ENCODE measurements at places on chromosomes 6 and 20. TPM values are rescaled to one million over a fixed set of nuclear protein-coding genes. Genes with fewer than 3 reads are reported as not detected.

DNA sequence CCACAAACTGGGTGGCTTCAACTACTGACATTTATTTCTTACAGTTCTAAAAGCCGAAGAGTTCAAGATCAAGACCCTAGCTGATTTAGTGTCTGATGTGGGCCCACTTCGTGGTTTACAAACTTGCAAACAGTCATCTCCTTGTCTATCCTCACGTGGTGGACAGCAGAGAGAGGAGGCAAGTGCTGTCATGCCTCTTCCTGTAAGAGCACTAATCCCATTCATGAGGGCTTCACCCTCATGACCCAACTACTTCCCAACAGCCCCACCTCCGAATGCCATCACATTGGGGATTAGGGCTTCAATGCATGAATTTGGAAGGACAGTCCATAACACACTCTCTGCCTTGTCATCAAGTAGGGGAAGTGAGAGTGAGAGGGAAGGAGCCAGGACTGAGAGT, 15.6 kb upstream of the ISM1 start:
- no peaks in the 10 kb centered on the region for H3K36me3 ChIP-seq
- no peak overlapping the region for H3K4me3 ChIP-seq
- no peaks in the 10 kb centered on the region for H3K4me1 ChIP-seq
- H3K27ac ChIP-seq = no peak overlapping the region

GRCh38 chr6:110746680-110747079, 68.6 kb downstream of the CDK19 start:
- DNase-seq = no peak
- H3K4me1 ChIP-seq = peaks cover 8% of the 10 kb centered on the region
- peaks cover 3% of the 10 kb centered on the region for H3K36me3 ChIP-seq

DNA sequence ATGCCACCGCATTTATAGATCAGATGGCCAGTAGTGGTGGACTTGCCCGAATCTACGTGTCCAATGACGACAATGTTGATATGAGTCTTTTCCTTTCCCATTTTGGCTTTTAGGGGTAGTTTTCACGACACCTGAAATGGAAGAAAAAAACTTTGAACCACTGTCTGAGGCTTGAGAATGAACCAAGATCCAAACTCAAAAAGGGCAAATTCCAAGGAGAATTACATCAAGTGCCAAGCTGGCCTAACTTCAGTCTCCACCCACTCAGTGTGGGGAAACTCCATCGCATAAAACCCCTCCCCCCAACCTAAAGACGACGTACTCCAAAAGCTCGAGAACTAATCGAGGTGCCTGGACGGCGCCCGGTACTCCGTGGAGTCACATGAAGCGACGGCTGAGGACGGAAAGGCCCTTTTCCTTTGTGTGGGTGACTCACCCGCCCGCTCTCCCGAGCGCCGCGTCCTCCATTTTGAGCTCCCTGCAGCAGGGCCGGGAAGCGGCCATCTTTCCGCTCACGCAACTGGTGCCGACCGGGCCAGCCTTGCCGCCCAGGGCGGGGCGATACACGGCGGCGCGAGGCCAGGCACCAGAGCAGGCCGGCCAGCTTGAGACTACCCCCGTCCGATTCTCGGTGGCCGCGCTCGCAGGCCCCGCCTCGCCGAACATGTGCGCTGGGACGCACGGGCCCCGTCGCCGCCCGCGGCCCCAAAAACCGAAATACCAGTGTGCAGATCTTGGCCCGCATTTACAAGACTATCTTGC, 725 bp downstream of the EEF1A1 start:
- peak; percentile 75 for DNase-seq
- H3K27me3 ChIP-seq = peaks cover 7% of the 10 kb centered on the region
- H3K36me3 ChIP-seq = no peaks in the 10 kb centered on the region
- H3K4me1 ChIP-seq = peaks cover 39% of the 10 kb centered on the region

DNA sequence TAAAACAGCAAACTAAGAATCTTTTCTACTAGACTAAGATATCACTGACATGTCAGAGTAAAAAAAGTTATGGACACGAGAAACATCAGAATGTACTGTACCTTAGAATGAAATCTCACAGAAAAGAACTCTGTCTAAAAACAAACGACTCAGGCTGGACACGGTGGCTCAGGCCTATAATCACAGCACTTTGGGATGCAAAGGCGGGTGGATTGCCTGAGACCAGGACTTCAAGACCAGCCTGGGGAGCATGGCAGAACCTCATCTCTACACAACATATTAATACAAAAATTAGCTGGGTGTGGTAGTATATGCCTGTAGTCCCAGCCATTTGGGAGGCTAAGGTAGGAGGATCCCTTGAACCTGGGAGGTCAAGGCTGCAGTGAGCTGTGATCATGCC, 122.6 kb downstream of the PRND start:
- H3K36me3 ChIP-seq = no peaks in the 10 kb centered on the region
- H3K4me1 ChIP-seq = no peaks in the 10 kb centered on the region
- no peak overlapping the region for H3K27ac ChIP-seq
- H3K27me3 ChIP-seq = no peaks in the 10 kb centered on the region
- no peak overlapping the region for H3K4me3 ChIP-seq

DNA sequence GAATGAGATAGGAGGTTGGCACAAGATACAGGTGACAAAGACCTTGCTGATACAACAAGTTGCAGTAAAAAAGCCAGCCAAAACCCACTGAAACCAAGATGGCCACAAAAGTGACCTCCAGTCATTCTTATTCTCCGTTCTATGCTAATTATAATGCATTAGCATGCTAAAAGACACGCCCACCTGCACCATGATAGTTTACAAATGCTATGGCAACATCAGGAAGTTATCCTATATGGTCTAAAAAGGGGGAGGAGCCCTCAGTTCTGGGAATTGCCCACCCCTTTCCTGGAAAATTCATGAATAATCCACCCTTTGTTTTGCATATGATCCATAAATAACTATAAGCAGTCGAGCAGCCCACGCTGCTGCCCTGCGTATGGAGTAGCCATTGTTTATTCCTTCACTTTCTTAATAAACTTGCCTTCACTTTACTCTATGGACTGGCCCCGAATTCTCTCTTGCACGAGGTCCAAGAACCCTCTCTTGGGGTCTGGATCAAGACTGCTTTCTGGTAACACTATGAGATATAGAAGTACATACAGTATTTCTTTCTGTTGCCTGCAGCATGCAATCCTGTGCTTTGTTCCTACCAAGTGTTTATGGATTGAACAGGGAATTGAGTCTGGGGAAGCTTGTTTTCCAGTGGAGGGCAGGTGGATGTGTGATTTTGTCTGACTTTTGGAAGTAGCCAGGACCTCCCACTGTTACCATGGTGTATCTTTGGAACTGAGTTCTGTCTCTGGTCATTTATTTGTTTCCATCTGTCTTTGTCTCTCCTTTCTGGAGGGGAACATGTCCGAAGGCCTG, 72.0 kb upstream of the TGM3 start:
- H3K4me3 ChIP-seq = no peak overlapping the region
- H3K4me1 ChIP-seq = no peaks in the 10 kb centered on the region
- no peaks in the 10 kb centered on the region for H3K27me3 ChIP-seq
- no peaks in the 10 kb centered on the region for H3K36me3 ChIP-seq
- no peak overlapping the region for H3K27ac ChIP-seq
- no peak for DNase-seq

GRCh38 chr6:109097661-109098060, 2.4 kb downstream of the CEP57L1 start:
- no peak overlapping the region for H3K27ac ChIP-seq
- H3K27me3 ChIP-seq = no peaks in the 10 kb centered on the region
- no peak for DNase-seq
- H3K36me3 ChIP-seq = no peaks in the 10 kb centered on the region

Gene RHAG
- 0.12 TPM for total RNA-seq

- H3K4me1 ChIP-seq = no peaks in the 10 kb centered on the region
- DNase-seq = no peak
- H3K27ac ChIP-seq = no peak overlapping the region
- H3K4me3 ChIP-seq = no peak overlapping the region
- H3K36me3 ChIP-seq = no peaks in the 10 kb centered on the region
- no peaks in the 10 kb centered on the region for H3K27me3 ChIP-seq
Measured at GRCh38 chr20:11849976-11850670, 67.6 kb upstream of the BTBD3 start.
